ENCODE measurements at places on chromosomes 12 and 14.

GRCh38 chr14:105313381-105314286 lies 914 bp upstream of the PACS2 start:
- DNase-seq = peak; percentile 20

GRCh38 chr12:124385219-124385969 lies 90.5 kb downstream of the RFLNA start:
- no peak for DNase-seq

GRCh38 chr14:30355431-30355913 lies 203.5 kb upstream of the G2E3 start:
- no peak for DNase-seq

GRCh38 chr14:33573301-33573880 lies 377.5 kb downstream of the EGLN3 start:
- no peak for DNase-seq

GRCh38 chr12:114447274-114447716 lies 41.4 kb upstream of the TBX5 start:
- no peak for DNase-seq

DNA sequence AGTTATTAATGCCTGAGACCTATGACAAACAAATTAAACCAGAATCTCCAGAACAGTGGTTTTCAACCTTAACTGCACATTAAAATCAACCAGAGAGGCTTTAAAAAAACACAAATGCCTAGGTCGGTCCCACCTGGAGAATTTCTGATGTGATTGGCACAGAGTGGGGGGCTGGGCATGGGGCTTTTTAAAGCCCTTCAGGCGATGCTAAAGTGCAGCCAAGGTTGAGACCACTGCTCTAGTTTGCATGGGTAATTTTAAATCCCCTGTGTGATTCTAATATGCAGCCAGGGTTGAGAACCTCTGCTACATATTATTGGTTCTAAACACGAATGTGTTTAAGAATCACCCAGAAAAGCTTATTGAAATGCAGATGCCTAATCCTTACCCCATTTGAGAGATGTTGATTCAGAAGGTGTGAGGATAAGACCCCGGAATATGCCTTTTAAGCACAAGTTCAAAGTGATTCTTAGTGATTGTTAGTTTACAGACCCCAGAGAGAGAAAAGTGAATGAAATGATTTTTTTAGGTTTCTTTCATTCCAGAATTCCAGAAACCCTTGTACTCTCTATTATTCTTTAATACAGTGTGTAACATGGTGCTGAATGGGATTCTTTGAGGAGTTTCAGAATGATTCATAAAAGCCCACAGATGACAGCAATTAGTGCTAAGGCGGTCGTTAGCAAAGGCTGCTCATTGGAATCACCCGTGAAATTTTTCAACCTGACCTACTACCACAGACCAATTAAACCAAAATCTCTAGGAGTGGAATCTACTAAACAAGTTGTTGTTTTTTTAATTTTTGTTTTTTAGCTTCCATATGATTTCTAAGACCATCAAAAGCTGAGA lies 44.9 kb downstream of the LIN7A start:
- no peak for DNase-seq

GRCh38 chr12:109900752-109901580 lies 892 bp downstream of the TCHP start:
- DNase-seq = no peak

DNA sequence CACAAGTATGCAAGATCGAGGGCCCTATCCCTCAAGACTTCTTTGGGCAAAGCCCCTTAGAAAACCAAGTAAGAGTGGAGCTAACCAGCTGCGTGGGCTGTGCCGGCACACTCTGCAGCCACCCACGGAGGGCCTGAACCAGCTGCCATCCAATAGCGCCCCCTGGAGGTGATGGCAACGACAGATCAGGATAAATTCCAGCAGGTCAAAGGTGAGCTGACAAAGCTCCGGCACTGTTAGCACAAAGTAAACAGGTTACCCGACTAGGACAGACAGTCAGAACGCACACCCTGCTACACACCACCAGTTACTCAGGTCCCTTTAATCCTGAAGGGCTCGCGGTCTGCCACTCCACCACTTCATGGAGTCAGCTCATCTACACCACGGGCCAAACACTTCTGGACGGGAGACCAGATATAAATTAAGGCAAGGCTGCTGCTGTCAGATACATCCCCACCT lies 4.9 kb downstream of the ZBTB39 start:
- peak; percentile 63 for DNase-seq

DNA sequence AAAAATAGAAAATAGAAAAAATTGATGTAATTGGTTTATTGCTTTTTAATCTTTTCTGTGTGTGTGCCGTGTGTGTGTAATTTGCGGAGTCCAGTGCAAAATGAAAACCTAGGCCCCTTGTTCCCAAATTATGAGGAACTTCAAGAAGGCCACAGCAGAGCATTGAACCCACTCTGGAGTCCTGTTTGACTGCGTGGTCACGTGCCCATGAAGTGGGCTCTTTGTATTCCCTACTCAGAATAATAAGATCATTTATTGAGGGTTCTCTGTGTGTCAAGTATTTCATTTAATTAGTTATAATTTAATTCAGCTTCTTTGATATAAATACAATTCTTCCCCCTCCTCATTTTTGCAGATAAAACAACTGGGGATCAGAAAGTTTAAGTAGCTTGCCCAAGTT lies 12.3 kb upstream of the NINJ2 start:
- DNase-seq = no peak

GRCh38 chr14:29815016-29815674 lies 112.5 kb downstream of the PRKD1 start:
- DNase-seq = no peak

GRCh38 chr12:51218607-51219161 lies 822 bp upstream of the POU6F1 start:
- no peak for DNase-seq

DNA sequence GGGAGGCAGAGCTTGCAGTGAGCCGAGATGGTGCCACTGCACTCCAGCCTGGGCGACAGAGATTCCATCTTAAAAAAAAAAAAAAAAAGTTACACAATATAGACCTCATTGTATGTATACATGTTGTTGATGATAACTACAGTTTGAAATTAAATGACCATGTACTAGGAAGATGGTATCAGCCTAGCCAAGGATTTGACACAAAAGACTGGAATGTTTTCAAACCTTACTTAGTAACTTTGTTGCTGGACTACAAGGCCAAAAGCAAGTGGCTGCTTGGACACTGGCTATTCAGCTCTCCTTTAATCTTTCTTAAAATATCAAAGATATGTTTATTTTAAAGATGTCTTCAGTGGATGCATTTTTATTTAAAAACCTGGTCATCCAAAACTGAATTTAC lies 18.9 kb upstream of the NUDT4 start:
- DNase-seq = no peak

DNA sequence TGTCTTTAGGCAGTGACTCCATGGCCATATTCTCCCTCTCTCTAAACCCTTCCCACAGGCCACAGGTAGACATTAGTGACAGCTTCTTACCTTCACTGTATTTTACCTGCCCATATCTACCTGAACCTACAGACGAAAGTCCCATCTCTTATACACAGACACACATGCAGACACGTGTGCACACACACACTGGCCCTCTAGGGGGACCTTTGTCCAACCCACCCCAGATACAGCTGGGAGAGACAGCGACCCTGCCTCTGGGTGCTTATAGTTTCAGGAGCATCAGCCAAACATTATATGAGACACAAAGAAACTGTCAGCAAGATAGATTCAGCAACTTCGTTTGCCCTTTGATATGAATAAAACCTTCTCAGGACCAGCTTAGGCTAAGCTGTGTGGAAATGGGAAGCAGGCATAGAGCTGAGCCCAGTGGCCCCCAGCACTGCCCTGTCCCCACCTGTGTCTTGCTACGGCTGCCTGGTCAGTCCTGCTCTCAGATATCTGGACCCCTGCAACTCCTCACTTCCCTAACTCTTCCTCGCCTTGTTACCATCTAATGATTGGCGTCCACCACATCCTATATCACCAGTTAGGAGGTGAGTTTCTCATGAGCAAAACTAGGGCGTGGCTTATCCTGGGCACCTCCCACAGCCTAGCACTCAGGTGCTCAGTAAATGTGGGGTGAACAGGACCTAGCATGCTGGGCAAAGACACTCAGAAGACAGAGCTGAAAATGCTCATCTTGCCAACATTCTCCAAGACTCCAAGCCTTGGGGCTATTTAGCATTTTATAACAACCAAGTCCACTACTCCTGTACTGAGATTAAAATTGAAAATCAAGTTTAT lies 12.0 kb upstream of the CD9 start:
- no peak for DNase-seq

DNA sequence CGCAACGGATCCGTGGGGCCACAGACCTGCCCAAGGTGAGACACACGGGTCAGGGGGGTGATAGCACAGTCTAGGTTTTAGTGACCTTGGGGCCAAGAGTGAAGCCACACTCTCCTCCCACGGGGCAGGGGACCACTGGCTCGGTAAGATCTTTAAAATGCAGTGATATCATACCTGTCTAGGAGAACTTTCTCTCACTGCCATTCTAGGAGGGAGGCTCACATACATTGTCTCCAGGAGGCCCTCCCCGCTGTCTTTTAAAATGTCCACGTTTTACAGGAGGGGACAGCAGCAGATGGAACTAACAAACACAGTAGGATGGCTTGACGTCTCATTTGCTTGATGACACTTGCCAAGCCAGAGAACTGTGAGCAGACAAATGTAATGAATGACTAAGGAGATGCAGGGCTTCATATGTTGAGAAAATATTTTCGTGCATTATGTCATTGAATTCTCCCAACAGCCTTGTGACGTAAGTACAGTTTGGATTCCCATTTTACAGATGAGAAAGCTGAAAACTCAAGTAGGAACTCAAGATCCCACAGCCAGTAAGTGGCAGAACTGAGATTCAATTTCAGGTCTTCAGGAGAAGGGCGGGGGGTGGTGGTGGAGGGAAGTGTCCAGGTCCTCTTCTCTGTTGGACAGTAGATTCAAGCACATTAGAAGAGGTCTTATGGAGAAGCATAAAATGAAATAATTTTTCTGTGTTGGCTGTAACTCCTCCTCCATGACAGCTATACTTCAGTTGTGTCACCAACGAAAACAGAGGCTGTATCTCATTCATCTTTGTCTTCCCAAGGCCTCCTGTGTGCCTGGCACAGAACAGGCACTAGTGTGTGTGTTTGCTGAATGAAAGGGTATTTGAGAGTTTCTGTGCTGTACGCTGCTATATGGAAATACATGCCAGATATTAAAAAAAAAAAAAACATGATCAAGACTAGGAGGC lies 2.1 kb downstream of the VASH1 start:
- no peak for DNase-seq

GRCh38 chr12:106145539-106146447 lies 7.0 kb upstream of the NUAK1 start:
- no peak for DNase-seq

- no peak for DNase-seq
Measured at GRCh38 chr12:124938587-124938986, 24.1 kb upstream of the UBC start.

GRCh38 chr12:47747126-47747525 lies 11.6 kb downstream of the RAPGEF3 start:
- no peak for DNase-seq

GRCh38 chr12:122201381-122201780 lies 2.1 kb upstream of the B3GNT4 start:
- DNase-seq = no peak

DNA sequence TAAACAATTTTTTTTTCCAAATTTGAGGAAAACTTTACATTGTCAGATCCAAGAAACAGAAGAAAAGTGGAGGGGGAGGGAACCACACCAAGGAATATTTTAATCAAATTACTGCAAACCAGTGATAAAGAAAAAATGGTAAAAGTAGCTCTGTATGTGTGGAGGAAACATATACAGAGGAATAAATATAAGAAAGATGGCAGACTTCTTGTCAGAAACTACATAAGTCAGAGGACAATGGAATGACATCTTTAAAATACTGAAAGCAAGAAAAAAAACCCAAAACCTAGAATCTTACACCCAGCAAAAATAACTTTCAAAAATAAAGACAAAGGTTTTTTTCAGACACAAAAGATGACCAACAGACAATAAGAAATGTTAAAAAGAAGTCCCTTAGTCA lies 10.2 kb upstream of the LLPH start:
- DNase-seq = no peak

DNA sequence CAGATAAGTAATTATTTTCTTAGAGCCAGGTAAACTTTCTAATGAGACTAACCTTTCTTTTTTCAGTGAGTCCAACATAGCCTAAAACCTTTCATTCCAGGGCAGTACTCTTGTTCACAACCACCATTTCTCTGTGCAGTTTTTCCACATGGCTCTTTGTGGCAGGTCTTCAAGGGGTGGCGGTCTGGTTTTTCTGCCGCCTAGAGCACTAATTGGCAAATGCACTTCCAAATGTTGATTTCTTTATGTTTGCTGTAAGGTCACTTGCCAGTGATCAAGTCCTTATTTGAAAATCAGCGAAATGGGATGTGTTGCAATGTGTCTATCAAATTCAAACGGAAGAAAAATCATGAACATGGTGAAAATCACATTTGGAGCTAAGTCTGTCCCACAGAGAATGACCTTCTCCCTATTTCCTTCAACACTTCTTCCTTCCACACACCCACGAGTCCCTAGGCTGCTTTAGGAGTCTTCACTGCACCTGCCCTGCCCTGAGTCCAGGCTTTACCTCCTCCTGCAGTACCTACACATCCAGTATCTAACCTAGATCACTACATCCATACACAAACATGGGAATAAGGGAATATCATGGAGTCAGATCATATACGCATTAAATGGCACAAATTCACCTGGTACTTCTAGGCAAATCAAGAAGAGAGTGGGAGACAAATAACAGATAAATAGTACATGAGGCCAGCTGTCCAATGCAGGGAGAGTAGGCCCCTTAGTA lies 1.9 kb downstream of the SRGAP1 start:
- DNase-seq = no peak

DNA sequence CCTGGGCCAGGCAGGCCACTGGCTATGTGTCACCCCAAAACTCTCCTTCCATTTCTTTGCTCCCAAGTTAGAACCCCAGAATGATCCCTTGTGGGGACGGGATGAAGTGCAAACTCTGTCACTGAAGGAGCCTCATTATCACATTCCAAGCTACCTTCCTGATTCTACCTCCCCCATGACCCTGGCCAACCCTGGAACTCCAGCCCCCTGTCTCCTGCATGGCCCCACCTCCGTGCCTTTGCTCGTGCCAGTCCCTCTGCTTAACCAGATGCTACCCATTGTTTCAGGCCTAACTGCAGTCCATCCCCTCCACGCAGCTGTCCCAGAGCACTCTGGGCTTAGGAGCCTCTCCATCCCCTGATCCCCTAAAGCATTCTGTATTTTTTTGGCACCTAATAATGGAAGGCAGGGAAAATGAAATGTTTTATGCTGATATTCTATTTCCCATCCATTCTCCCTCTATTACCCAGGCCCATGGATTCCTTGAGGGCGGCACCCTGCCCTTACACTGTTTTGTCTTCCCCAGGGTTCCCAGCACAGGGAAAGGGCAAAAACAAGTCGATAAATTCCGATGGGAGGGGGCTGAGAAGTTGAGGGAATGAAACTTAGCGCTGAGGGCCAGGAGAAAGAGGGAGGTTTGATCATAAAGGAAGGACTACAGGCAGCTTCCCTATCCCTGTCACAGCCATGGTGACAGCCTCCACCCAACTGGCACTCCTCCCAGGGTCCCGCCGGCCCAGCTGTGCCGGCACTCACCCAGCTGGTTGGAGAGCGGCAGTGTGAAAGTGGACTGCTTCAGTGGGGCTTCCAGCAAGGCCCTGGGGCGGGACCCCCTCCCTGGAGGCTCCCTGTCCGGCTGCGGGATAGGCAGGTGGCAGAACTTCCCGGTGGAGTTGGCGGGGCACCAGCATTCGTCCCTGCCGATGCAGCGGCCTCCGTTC lies 58.1 kb downstream of the ISCA2 start:
- DNase-seq = no peak

GRCh38 chr14:90443161-90444076 lies 46.6 kb downstream of the CALM1 start:
- DNase-seq = no peak

- no peak for DNase-seq
Measured at GRCh38 chr12:111823891-111824290, 18.1 kb upstream of the MAPKAPK5 start.

GRCh38 chr12:96420277-96420835 lies 20.1 kb upstream of the CDK17 start:
- DNase-seq = no peak

All from stimulated activated CD8-positive, alpha-beta memory T cell treated with anti-CD3 and anti-CD28 coated beads, Interleukin-2, amount 100 ng/mL, for 48 hours (primary cell).